ENCODE measurements at places on chromosomes 11 and 22.

- peak; percentile 67 for DNase-seq
Observed at GRCh38 chr11:58573451-58574104, 2.1 kb downstream of the LPXN start.

DNA sequence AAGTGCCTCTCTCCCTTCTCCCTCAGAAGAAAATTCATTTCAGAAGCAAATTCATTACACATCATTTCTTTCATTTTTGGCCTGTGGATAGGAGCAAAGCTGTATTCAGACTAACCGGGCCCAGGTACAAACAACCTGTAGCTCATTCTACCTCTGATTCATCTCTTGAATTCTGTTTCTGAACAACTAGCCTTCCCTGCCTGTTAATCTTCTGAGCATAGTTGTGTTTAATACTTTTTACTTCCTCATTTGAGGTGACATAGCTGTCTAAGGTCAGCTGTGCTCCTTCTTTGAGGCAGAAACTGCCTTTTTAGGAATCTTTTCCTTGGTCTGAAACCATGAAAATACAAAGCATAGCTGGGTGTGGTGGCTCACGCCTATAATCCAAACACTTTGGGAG, 12.6 kb upstream of the IL18BP start:
- no peak for DNase-seq

- DNase-seq, result no peak
Observed at GRCh38 chr11:126824035-126824607, 176.4 kb downstream of the KIRREL3 start.

- DNase-seq, result no peak
Observed at GRCh38 chr11:116890193-116890592, 52.8 kb upstream of the APOA1 start.

- DNase-seq, result no peak
Observed at GRCh38 chr11:60754887-60755286, 1.8 kb upstream of the MS4A15 start.

DNA sequence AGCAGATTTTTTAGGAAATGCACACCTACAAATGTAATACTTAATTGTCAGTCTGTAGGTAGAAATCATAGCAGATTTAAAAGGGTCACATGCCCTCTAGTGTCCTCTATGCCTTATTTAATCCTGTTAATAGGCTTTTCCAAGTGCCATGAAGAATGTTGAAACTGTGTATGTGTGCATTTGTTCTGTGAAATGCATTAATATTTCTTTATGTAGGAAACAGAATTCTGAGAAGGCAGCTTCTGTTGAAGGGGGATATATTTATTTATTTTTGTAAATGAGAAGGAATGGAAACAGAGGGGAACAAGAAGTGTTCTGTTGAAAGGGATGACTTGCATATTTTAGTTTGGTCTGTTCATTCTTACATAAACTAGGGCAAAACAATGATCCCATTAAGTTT, 51.0 kb downstream of the SVIP start:
- DNase-seq, result no peak

All from activated T-cell treated with anti-CD3 and anti-CD28 coated beads, Interleukin-2, amount 50 U/mL, for 24 hours (primary cell).